Activated CD4-positive, alpha-beta T cell treated with anti-CD3 and anti-CD28 coated beads for 4 hours (primary cell): ENCODE measurements at places on chromosomes 2 and 18.

DNA sequence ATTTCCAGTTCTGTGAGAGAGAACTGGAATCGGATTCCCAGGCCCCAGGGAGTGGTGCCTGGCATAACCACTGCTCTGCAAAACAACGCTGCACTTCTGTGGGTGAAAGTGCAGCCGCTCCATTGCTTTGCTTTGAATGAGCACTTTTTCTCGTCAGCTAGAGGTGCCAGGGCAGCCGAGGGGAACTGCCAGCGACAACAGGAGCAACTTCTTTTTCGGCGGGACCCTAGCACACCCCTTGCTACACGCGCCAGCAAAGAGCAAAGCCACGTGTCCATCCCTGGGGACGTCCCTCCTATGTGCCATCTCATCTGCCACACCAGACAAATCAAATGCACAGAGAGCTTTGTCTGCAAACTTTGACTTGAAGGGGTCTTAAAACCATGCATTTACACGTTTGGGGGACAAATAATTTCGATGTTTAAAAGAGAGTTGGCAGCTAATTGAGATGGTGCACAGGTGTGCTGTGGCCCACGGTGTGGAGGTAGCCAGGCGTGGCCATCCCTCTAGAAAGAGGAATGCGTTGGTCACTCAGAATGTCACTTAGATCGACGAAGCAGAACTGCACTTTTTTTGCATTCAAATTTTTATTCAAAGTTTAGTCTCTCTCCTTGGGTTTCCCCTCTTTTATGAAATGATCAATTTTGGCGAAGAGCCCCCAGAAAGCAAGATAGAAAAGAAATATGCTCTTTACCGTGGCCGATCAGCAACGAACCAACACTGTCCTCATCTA lies 151.8 kb downstream of the MBP start:
- no peak for DNase-seq

DNA sequence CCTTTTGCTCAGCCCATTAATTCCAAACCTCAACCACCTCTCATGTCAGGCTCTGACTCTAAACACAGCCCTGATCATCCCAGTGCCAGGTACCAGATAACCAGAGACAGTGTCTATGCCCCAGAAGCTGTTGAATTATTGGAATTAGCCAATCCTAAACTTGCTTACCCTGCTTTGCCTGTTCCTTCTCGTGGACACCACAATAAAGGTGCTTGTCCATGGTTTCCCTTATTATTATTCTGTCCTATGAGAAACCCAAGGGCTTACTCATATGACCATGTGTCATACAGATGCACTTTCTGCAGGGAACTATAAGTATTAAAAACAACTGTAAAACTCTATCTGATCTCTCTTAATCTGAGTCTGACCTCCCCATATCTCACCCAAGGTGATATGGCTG lies 2193.8 kb upstream of the PIK3C3 start:
- no peak for DNase-seq

DNA sequence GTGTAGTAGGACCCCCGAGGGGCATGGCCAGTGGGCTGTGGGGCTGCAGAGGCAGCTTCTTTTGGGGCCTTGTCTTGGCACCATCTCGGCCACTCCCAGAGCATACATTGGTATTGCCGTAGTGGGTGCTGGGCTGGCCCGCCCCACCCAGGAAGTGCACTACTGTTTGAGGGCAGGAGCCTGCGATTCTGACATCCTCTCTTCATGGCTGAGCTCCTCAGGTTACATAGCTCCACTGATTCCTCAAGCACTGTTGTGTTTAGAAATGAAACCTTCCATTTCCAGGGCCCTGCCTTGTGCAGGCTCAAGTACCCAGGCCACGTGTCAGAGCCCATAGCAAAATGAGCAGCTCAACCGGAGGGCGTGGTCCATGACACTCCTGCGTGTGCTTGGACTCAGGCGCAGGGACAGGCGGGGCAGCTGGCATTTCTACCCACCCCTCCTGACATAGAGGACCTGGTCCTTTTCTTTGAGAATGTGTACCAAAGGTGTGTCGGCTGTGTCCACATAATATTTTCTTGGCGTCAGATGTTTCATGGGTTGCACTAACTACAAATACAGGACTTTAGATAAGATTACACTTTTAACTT lies 67.9 kb downstream of the DGKD start:
- DNase-seq: peak; percentile 47

DNA sequence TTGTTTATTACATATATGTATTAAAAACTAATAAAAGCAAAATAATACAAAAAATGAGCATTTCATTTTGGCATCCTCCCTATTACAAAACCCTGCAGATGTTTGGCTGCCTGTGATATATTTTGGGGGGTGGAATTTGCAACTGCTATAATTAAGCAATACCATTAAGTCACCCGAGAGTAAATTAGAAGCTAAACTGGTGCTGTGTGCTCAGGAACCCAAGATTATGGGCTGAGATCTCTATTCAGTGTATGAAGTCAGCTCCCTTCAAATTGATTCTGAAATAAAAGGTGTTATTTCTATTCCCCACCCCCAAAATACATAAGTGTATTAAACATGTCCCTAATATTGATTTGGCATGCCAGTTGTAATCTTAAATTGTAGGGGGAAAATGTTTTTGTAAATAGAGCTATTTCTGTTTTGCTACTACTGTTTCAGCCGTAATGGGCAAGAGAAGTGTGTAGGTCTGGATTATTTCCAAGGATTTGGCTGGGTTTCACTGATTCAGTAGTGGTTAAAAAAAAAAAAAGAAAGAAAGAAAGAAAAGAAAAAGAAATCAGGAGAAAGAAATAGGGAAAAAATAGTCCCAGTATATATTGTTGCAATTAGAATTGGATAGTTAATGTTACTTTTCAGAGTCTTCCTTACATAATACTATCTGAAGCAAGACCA lies 110.9 kb downstream of the SS18 start:
- no peak for DNase-seq

DNA sequence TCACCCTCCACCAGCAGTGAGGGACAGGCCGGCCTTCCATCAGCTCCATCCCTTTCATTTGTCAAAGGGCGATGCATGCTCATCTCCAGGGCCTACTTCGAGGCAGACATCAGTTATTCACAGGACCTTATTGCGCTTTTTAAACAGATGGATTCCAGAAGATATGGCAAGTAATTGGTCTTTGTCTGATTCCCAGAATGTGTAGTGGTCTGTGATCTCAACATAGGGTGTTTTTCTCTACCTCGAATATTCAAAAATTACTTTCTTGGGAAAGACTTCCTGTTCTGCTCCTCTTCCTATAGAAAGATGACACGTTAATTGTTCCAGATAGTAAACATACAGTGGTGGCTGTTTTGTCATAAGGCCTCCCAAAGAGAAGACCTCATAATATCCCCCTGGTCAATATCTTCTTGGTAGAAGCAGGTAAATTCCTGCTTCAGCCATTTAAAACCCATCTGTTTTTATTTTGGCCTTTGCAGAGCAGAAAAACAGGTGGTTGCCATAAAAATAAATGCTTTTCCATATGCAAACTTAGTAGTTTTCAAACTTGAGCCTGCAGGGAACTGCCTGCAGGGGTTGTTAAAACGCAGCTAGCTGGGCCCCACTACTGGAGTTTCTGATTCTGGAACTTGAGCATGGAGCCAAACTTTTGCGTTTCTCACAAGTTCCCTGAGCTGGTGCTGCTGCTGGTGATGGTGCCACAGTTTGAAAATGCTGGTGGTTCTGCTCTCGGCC lies 8.2 kb downstream of the SMARCAL1 start:
- DNase-seq: no peak

DNA sequence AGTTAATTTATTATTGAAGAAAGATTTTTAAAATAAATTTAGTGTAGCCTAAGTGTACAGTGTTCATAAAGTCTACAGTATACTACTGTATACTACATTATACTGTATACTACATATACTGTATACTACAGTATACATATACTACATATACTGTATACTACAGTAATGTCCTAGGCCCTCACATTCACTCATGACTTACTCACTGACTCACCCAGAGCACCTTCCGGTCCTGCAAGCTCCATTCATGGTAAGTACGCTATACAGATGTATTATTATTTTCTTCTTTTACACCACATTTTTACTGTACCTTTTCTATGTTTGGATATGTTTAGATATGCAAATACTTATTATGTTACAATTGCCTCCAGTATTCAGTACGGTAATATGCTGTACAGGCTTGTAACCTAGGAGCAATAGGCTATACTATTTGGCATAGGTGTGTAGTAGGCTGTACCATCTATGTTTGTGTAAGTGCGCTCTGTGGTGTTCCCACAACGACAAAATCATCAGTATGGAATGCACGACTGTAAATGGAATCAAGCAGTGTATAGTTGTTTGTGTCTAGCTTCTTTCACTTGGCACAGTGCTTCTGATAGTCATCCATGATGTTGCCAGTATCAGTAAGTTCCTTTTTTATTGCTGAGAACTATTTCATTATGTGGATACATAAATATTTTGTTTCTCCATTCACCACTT lies 245.7 kb downstream of the MTX2 start:
- DNase-seq: no peak

DNA sequence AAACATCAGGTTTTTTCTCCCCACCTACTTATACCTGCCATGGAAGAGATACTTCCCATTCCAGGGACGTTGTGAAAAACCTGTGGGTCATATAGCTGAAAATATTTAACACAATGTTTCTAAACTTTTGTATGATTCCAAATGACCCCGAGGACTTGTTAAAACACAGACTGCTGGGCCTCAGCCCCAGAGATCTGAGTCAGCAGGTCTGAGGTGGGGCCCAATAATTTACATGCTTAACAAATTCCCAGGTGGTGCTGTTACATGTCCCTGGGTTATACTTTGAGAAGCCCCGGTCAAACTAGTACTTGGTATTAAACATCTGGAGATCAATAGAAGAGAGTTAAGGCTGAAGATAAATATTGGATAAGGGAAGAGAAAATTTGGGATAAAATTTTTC lies 71.4 kb upstream of the FRZB start:
- no peak for DNase-seq

- DNase-seq: no peak
Observed at GRCh38 chr2:142314164-142314563, 183.3 kb upstream of the LRP1B start.

- DNase-seq: no peak
Observed at GRCh38 chr2:240639566-240639965, 14.3 kb downstream of the GPR35 start.

- no peak for DNase-seq
Observed at GRCh38 chr18:8882632-8883408, 177.5 kb downstream of the MTCL1 start.

- no peak for DNase-seq
Observed at GRCh38 chr2:150298571-150299305, 188.7 kb downstream of the RND3 start.

GRCh38 chr2:73987109-73987947 lies 2.6 kb downstream of the TET3 start:
- no peak for DNase-seq

DNA sequence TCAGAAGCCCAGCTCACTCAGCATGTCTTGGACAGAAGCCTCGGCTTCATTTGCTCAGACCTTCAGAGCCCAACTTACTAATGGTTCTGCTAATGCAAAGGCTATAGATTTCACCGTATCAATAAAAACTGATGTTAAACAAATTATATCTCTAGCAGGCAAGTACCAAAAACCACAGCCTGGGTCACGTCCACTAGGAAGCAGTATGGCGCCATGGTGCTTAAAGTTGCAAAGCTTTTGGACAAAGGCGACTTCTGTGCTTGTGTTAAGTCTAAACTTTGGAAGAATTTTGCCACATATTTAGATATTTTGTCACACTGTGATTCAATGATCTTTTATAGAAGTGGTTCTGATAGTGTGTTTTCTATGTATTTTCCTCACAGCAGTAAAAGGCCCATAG lies 276.8 kb upstream of the PARD3B start:
- no peak for DNase-seq

DNA sequence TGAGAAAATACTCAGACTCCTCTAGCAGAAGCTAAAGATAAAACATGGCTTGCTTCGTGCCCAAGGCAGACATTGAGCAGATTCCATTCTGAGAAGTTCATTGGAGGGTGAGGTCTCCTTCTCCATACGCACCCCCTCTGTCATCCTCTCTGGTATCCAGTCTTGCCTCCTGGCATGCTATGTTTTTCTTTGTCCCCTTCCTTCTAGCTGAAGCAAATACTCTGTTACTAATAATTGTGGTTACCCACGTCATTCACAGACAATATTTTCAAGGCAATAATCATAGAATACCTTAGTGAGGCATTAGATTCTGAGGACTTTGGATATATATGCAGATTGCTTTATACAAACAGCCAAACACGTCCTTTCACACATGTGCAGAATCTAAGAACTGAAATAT lies 66.2 kb upstream of the KLF7 start:
- DNase-seq: no peak

DNA sequence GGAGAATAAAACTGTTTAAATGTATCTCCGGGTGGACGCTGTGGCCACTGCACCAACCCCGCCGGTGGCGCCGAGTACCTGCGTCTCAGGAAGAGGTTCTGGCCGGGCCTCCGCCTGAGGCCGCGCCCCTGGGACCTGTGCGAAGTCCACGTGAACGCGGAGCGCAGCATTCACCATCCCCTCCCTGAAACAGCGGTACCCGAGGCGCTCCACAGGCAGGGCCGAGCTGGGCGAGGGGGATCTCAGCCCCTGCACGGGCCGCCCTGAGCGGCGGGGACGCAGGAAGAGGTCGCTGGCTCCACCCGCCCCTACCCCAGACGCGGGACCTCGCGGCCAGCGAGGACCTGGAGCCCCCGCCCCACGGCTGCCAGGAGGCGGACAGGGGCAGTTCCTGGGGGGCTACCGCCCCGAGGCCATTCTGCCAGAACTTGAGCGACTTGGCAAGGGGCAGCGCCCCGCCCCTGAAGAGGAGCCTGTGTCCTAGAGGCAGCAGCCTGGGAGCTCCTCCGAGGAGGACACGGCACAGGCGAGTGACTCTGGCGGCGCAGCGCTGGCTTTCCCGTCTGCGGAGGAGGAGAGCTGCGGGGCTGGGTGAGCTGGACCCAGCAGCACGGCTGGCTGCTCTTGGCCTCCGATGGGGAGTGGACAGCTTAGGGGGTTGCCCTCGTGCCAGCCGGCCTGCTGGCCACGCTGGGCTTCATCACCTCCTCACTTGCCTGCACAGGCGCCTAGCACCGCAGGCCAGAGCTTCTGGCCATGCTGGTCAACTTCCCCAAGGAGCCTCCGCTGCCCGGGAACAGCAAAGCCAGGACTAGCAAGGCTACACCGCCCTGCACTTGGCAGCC lies 9.7 kb upstream of the TEKT4 start:
- no peak for DNase-seq

DNA sequence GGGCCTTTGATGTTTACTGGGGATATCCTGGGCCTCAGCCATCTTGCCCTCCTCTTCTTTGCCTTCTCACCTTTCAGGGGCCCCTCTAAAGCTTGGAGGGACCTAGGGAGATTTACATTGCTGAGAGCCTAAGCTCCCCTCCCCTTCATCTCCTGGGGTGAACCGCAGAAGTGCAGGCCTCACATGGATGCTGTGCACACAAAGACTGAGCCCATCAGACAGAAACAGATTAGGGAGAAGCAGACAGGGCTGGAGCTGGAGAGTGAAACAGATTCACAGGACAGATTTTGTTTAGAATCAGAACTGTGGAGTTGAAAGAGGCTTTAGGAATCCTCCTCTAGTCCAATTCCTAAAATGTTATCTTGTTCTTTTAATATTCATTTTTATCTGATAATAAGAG lies 3.4 kb upstream of the CDK5R2 start:
- DNase-seq: no peak
